ENCODE measurements at places on chromosomes 3 and 15. TPM values are rescaled to one million over a fixed set of nuclear protein-coding genes. Genes with fewer than 3 reads are reported as not detected.

DNA sequence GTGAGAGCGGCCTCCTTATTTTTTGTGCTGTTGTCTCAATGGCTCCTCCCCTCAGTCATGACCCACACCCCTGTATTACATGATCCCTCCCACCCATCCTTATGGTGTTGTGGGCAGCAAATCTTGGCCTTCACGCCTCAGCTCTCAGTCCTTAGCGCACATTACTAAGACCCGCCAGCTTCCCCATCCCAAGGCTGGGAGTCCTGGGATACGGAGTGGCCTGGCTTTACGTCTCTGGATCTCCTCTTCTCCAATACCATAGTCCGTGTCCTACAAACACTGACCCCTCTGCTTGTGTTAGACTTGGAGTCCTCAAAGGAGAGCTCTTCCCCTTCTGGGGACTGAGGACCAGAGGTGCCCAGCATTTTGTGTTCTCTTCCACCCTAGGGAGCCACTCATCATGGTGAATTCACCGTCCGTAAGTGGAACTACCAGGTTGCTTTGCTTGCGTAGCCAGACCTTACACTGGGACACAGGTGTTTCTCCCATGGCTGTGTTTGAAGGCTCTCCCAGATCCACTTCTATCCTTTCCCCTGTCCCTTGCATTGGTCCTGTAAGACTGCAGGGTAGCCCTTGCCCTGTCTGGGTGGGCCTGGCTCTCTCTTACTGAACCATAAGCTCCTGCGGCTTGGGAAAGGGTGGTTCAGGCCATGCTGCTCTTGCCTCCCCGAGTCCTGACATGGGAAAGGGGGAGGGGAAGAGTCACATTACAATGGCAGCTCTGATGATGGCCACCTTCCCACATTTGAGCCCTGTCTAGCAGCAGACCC, 13.6 kb downstream of the GRM2 start:
- no peak for DNase-seq

- DNase-seq: no peak
Observed at GRCh38 chr3:135083756-135084155, 288.7 kb downstream of the EPHB1 start.

DNA sequence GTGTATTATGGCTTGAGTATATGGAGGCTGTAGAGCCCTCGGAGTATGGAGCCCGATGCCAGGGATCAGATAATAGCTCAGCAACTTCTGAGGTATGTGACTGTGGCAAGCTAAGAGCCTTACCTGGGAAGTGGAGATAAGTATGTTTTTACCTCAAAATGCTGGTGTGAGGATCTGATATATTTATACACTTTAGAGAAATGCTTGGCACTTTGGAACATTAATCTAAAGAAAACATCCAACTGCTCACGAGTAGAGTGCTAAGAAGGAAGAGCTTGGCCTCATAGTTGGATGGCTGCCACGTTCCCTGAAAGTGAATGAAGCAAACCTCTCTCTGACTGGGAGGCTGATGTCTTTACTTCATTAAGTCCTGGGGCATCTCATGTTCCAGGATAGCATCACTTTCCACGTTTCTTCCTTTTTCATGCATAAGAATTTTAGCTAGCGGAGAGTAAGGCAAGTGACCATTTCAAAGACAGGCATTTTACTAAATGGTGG, 58.9 kb upstream of the GOLGA8J start:
- peak; percentile 30 for DNase-seq

- peak; percentile 42 for DNase-seq
Observed at GRCh38 chr3:119497820-119498185, 544 bp upstream of the TIMMDC1 start.

DNA sequence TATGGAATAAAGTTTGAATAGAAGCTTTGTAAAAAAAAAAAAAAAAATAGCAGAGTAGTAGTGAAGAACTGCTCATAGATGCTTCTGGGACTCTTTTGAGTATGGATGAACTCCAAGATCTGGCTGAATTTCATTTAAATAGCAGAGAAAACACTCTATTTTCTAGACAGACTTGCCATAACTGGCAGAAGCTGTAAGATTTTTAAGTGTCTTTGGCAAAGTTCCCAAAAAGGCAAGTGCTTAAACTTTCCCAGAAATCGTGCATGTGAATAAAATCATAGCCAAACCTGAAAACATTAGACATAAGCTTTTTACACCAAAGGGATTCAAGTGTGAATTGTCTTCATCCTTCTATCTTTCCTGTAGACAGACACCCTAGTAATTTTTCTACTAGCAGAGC, 110.3 kb upstream of the MITF start:
- no peak for DNase-seq

- DNase-seq: no peak
Observed at GRCh38 chr15:90820481-90820880, 47.9 kb upstream of the FURIN start.

- DNase-seq: no peak
Observed at GRCh38 chr3:54830658-54831057, 97.2 kb downstream of the LRTM1 start.

DNA sequence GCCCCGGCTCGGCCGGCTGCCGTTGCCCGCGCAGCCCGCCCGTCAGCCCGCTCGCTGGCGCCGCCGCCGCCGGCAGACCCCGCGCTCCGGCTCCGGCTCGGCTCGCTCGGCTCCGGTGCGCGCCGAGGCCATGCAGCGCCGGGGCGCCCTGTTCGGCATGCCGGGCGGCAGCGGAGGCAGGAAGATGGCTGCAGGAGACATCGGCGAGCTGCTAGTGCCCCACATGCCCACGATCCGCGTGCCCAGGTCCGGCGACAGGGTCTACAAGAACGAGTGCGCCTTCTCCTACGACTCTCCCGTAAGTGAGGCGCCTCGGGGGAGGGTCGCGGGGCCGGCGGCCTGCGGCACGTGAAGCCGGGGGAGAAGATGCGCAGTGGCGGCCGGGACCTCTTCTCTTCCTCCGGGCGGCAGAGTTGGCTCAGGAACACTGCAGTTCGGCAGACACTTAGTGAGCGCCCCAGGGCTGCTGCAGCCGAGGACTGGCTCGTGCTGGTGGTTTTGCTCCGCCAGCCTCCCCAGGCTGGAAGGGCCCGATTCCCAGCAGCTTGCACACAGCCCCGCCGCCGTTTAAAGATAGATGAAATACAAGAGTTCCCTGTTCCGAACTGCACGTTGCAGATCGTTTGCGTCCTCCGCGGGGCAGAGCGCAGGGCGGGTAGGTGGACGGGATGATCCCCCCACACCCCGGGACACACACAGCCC, 407 bp downstream of the USP13 start:
- DNase-seq: peak; percentile 83

GRCh38 chr15:62958528-62959363, 83.8 kb upstream of the TPM1 start:
- peak; percentile 35 for DNase-seq

GRCh38 chr3:70646635-70647034, 334.2 kb upstream of the MDFIC2 start:
- DNase-seq: no peak

DNA sequence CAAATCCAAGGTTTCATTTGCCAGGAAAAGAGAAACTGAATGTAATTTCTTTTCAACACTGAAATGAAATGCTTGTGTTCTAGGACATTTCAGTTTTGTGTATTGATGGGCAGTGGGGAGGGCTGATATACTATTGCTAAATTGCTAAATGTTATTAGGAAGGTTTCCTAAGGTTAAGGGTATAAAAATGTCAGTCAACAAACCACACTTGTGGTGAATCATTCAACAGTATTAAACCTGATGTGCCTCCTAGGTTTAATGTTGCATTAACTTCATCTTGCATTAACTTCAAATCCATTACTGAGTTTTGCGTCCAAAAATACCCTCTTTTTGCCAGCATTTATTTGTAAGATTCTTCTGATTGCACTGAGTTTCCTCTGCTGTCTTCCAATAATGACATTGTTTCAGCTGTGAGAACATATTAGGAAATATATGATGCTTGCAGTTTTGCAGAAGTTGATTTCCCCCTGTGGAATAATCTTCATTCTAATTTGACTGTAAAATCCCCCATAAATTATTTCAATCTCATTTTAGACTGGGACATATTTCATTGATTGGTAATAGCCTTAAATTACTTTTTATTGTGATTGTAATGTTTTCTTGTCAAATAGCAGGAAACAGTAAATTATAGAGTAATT, 758.3 kb downstream of the GBE1 start:
- no peak for DNase-seq

- DNase-seq: no peak
Observed at GRCh38 chr3:138673641-138674530, 65.3 kb downstream of the FAIM start.

GRCh38 chr15:39331584-39331983, 249.3 kb upstream of the THBS1 start:
- no peak for DNase-seq

GRCh38 chr3:197417441-197417840, 119.0 kb upstream of the DLG1 start:
- DNase-seq: no peak

DNA sequence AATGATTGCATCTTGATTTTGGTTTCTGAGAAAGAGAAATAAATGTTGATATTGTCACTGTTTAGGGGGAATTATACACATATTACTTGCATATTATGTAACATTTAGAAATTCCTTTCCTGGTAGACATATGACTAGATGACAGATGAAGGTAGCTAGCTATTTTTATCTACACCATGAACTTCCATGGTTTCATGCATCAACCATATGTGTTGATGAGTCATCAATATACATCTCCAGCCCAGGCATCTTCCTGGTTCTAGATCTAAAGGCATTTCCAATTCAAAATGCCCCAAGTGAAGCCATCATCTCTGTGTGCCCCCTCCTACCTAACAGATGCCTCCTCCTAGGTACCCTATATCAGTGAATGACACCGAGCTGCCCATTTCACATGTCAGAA, 9.5 kb upstream of the ADAMTSL3 start:
- no peak for DNase-seq

- DNase-seq: no peak
Observed at GRCh38 chr15:79834495-79834894, 62.3 kb downstream of the MTHFS start.

DNA sequence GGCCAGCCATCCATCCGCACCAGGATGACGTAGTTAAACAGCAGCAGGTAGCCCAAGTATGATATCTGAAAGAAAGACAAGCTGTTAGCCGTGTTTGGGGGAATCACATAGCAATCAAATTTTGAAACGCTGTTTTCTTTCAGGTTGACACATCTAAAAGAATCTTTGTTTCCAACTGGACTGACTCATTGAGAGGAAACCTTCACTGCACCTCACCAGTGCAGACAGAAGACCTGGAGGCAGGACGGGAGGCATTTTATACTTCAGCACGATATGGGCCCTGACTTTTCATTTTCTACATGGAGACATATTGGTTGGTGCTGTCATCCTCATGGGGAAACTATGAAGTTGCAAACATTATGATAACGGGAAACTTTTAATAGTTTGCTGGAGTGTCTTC, 44.2 kb upstream of the MTMR10 start:
- DNase-seq: no peak

DNA sequence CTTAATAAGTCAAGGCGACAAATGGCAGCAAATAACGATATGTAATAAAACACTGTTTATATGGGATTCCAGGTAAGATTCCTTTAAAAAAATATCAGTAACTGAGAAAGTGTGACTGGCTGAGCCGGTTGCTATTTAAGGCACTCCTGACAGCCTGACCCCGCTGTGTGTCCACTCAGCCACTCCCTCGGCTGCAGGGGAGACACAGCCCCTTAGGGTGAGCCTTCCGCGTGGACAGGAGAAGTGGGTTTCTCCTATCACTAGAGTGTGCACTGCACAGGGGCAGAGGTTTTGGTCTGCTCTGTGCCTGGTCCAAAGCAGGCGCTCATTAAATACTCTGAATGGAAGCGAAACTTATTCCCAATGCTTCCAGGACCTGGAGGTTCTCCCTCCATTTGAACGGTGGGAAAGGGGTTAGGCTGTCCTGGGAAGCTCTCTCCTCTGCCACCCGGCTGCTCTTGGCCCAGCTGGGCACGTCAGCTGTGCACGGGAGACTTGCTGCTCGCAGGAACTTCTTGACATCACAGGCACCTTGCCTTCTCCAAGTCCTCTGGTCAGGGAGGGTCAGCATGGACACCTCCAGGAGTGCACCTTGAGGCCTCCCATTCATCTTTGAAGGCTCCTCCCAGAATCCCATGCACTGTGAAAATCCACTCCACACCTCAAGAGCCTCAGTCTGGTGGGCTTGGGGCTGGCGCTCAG, 43.3 kb upstream of the SLCO2A1 start:
- no peak for DNase-seq

Gene HRG
- total RNA-seq: 0.16 TPM

Gene SATB1
- total RNA-seq: 28.5 TPM

Gene WDR93
- total RNA-seq: not detected

Gene FOXB1
- total RNA-seq: not detected

Gene ZKSCAN7
- 2.8 TPM for total RNA-seq

Gene EPHB3
- 1.6 TPM for total RNA-seq

Gene WDR73
- 14.7 TPM for total RNA-seq

Gene CYP1A2
- 0.12 TPM for total RNA-seq

Gene TFDP2
- total RNA-seq: 51.6 TPM
